MG63 (cell line): ENCODE measurements at places on chromosomes 4 and X. TPM values are rescaled to one million over a fixed set of nuclear protein-coding genes. Genes with fewer than 3 reads are reported as not detected.

DNA sequence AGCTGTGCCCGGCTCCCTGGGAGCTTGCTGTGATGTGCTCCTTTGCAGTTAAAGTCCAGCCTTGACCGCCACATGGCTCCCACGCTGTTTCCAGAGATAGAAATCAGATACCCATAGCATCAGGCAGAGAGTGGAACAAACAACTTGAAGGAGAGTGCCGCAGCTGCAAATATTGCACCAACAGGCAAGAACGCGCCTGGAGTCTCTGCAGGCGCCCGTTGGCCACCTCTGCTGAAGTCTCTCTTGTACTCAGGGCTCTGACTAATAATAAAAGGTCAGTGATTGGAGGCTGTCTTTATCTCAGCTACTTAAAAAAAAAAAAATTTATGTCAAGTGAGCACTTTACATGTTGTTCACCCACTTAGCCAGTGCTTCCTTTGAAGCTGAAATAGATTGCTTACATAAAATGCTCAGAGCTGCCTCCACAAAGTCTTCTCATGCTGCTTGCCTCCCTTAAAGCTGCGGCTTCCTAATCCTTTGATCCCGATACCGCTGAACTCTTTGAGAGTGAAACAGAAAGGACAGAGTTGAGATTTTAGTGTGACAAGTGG is 30.9 kb upstream of the TENM3 start:
- no peak for DNase-seq

DNA sequence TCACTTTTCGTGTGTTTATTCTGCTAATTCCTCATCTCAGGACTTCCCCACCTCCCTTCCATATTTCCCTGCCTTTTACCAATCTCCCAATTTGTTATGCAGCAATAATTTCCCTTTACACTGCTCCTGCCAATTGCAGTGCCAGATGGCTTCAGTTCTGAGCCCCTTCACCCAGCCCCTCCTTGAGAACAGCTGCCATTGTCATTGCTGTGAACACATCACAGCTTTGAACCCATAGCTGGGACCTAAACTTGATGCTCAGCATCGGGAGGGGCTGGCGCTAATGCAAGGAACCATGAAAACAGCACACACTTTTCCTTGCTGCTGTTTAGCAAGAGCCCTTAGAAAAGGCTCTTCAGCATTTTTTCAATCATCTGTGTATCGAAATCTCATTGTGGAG is 104.9 kb downstream of the ALPK1 start:
- DNase-seq: no peak

- no peak for DNase-seq
These were observed 300.3 kb upstream of the IRS4 start for GRCh38 chrX:109036624-109037023.

GRCh38 chr4:27090406-27090805 is 229.8 kb downstream of the STIM2 start:
- no peak for DNase-seq

GRCh38 chr4:76694056-76694455 is 203.9 kb downstream of the SOWAHB start:
- no peak for DNase-seq

GRCh38 chr4:65391382-65391781 is 278.9 kb downstream of the EPHA5 start:
- no peak for DNase-seq

DNA sequence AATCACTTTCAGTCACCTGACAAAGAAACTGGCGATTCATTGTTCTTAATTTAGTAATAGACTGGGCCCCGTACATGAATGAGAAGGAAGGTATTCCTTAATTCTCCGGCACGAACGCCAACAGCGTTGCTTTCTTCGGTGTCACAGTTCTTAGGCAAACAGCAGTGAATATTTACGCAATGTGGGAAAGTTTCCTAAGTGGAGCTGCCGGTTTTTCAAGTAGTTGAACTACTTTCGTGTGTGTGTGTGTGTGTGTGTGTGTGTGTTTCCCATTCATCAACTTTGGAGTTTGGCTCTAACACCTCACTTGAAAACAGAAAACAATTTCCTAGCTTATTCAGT is 651 bp downstream of the NXT2 start:
- peak; percentile 11 for DNase-seq

DNA sequence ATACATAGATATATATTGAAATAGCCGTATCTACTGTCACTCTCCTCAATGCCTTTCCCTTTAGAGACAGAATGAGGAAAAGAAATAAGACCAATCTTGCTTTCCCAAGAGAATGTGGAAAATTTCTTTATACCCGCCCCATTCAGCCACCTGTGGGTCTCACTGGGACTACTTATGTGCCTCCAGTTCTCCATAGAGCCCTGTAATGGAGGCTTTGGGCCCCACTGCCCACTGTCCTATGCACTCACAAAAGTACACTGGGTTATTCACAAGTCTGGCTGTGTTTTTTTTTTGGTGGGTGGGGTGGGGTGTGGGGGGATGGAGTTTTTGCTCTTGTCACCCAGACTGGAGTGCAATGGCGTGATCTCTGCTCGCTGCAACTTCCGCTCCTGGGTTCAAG is 70.4 kb upstream of the ELOVL6 start:
- DNase-seq: no peak

DNA sequence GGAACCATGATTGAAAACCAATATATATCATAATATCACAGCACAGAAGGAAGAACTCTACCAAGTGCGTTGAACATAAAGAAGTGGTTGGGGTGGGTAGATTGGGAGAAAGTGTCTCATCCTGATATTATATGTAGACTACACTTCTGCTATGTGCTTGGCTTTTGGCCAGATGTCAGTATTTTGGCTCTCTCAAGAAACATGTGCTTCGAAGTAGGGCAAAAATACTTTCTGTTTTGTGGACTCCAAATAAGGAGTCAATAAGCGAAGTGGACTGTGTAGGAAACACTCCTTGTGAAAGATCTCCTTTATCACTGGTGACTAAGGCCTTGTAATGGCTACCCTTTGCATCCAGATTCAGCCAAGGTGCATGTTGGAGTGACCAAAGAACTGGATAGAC is 7.8 kb upstream of the HPSE start:
- DNase-seq: no peak

GRCh38 chrX:77422891-77423648 is 24.1 kb upstream of the FGF16 start:
- DNase-seq: no peak

- no peak for DNase-seq
These were observed 346.3 kb downstream of the TECRL start for GRCh38 chr4:64062991-64063390.

- DNase-seq: peak; percentile 66
These were observed 18.4 kb downstream of the IQSEC2 start for GRCh38 chrX:53262918-53263394.

DNA sequence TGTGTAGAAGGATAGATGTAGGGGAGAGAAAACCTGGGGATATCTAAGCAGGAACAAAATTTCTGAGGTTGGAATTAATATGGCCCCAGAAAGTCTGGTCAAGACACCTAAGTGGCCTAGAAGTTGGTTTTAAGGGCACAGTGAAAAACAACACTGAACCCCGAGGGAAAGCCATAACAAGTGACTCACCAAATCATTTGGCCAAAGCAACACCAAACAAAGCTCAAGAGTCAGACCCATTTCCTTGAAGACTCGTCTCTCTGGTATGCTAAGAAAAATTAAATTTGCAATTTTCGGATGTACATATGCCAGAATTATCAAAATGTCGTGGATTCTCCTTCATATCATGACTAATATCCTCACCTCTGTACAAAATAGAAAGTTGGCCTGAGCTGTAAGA is 162.9 kb downstream of the SMIM20 start:
- DNase-seq: no peak

- no peak for DNase-seq
These were observed 144.3 kb upstream of the NDST3 start for GRCh38 chr4:117889978-117890377.

DNA sequence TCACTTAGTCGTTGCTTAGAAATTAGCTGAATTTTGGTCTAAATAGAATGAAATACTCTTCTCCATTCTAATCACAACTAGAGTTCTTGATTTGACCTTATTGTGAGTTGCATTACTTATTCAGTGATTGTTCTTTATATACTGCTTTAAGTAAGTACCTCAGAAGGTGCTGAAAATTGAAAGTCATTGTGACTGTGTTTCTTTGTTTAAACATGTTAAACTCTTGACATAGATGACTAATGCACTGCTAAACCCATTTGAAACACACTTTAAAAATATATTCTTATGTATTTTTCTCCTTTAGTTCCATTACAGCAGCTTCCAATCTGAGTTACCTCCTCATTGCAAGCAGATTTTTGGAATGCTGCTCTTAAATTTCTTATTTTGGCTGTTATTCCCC is 9.1 kb downstream of the TSPAN7 start:
- DNase-seq: no peak

GRCh38 chrX:13906093-13906492 is 89.2 kb upstream of the GPM6B start:
- no peak for DNase-seq

DNA sequence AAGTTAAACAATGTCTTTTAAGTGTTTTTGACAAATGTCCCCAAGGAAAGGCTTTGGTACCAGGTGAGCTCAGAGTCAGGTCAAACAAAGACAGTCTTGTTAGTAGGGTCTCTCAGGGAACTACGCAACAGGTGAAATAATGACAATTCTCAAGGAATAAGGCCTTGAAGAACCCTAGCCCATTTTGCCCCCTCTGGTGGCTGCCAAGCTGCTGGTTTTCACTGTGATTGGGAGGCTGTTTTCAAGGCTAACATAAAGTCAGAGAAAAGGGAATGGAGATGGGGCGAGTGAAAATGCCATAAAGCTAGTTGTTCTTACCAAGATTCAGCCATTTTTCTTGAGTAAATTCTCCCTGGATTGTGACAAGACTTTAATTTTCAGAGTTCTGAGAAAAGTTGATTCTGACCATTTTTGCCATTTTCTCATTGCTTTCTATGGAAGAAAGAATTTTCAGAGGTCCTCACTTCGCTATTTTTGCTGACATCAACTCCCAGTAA is 58.7 kb downstream of the RWDD4 start:
- DNase-seq: no peak

DNA sequence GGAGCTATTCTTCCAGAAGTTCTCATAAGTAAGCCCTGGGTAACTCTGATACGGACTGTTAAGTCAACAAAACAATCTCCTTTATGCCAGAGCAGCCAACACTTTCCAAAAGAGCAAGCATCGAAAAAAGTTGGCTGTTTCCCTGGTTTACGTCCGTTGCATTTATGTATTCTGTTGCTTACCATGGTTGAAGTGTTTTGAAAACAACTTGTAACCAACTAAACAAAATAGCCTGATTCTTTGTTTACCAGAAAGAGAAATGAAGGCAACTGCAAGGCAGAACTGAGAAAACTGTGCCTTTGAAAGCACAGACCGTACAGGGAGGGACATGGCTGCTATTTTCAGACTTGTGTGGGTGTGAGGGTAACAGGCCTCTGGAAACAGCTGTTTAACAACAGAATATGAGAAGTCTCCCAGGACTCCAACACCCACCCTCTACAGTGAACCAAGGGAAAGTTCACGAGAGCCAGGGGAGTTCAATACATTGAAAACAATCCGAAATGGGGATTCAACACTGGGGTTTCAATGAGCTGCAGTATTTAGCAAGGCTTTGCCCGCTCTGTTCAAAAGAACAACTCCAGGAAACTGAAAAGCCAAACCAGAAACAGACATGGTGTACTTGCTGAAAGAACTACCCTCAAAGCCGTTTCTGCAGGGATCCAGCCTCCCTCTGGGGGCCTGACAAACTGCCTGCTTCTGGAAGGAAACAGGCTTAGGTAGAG is 95.8 kb upstream of the EGFL6 start:
- DNase-seq: no peak

DNA sequence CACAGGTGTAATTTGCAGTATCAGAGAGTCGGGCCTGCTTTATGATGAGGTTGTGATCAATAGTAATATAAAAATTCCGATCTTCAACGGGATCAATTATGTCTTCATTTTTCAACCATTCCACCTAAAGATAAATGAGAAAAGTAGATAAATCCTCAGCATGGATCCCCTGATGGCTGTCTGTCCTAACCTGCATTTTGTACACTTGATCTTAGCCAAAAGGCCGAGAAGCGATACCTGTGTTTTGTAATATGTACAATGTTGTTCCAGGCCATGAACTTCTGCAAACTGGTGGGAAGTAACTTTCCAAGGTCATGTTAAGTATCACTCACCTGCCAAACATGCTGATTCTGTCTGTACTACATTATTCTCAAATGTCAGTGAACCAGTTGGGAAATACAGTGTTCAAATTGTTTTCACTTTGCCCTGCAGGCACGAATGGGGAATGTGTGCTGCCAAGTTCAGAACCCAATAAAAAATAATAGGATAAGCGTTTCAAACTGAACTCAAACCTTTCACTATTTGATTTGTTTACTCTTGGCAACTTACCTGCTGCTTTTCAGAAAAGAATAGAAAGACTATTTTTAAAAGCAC is 298.1 kb downstream of the UNC5C start:
- no peak for DNase-seq

GRCh38 chrX:114787061-114787460 is 203.2 kb downstream of the HTR2C start:
- DNase-seq: peak; percentile 2

- DNase-seq: no peak
These were observed 324.3 kb upstream of the ZCCHC13 start for GRCh38 chrX:73979551-73980131.

DNA sequence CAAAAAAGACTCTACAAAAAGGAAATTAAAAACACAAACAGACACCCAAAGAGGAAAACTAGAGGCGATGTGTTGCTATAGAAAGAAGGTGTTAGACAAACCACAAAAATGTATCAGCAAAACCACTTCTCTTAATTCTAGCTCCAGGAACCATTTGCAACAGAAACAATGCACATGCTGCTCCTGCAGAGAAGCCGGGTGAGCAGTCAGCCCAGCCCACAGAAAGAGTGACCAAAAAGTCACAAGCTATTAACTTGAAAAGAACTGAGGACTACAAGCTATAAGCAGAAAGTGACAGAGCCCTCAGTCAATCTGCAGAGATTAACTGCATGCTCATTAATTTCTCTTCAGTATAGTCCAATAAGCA is 96.2 kb upstream of the KLHL13 start:
- no peak for DNase-seq

GRCh38 chr4:123874063-123874462 is 477.5 kb downstream of the SPRY1 start:
- DNase-seq: no peak

DNA sequence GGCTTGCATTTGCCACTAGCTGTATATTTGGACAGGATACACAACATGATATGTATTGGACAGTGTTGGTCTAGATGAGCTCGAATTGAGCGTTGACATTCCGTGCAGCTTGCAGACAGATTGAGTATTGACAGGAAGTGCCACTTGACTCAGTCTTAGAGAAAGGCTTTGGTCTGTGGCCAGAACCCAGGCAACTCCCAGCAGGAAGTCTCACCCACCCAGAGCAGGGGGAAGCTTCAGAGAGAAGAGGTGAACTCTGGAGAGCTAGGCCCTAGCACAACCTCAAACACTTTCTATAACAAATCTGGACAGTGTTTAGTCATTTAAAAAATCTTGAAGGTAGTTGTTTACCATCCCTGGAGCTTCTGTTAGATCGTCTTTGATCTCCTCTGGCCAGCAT is 280.5 kb downstream of the FBXW7 start:
- DNase-seq: peak; percentile 79

The RBM46 gene
- total RNA-seq: not detected in 2 replicates

The COX7B2 gene
- total RNA-seq: not detected in 2 replicates

The NAT8L gene
- total RNA-seq: 2.0 and 4.3 TPM in 2 replicates

The GAGE2A gene
- total RNA-seq: not detected in 2 replicates

The SUPT20HL1 gene
- not detected in 2 replicates for total RNA-seq

The GRIA3 gene
- total RNA-seq: not detected in 2 replicates

The UPF3B gene
- 1.1 and 1.3 TPM in 2 replicates for total RNA-seq

The DMP1 gene
- total RNA-seq: not detected in 2 replicates

The RAP2C gene
- total RNA-seq: 9.7 and 18.6 TPM in 2 replicates

The ERCC6L gene
- 4.3 and 6.2 TPM in 2 replicates for total RNA-seq

The CFAP47 gene
- total RNA-seq: not detected in 2 replicates

The OCIAD2 gene
- not detected in 2 replicates for total RNA-seq

The GPRASP1 gene
- 0.10 TPM in 1 of 2 replicates, not detected in the other for total RNA-seq
